Fibroblast of skin of left biceps (primary cell): ENCODE measurements at places on chromosomes 12 and 14.

DNA sequence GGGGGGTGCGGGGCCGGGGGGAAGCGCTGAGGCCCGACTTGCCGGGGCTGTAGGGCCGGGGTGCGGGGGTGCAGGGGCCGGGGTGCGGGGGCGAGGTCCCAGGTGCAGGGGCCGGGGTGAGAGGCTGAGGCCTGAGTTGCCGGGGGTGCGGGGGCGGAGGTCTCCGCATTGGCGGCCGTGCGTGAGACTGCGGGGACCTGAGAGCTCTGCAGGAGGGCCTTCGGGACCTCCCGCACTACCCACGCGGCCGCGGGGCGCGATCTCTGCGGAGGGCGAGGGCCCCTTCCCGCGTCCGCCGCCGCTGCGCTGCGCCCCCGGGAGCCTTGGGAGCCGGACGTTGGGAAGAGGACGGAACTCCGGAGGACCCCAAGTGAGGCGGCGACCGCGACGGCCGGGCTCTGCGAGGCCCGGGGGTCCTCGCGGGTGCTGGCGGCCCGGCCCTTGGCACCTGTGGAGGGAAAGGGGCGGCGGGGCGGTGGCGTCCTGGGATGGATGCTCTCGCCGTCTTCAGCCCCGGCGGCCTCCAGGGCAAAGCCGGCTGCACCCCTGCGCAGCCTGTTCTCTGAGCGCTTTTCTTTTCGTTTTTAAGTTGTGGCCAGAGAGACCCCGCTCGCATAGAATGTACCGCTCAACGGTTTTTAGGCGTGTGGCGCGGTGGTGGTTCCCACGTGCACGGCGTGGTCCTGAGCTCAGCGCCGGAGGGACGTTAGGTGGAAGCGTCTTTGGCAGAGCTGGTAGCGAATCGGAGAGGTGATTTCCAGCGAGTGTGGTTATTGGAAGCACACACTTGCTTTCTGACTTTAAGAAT is 1.3 kb downstream of the PIWIL1 start:
- no peak for DNase-seq

DNA sequence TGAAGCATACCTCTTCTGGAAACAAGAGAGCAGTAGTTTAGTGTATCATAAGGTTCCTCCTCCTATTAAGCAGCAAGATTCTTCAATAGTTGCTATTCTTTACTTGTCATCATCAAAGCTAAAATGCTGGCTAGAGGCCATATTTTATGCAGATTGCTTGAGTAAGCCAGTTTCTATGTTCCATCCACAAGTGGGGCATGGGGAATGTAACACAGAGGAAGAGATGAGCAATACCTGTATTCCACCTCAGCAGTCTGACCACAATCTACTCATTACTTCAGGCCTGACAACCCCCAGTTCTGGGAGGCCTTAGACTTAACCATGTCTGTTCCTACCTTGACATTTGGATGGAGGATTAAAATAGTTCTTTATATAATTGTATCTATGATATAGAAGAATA is 423.6 kb downstream of the BTG1 start:
- DNase-seq: no peak

GRCh38 chr12:98372340-98373024 is 142.9 kb upstream of the TMPO start:
- no peak for DNase-seq

- peak; percentile 94 for DNase-seq
Observed at GRCh38 chr14:102799684-102800562, 22.7 kb downstream of the TRAF3 start.

GRCh38 chr12:45827974-45828373 is 98.5 kb downstream of the ARID2 start:
- no peak for DNase-seq

DNA sequence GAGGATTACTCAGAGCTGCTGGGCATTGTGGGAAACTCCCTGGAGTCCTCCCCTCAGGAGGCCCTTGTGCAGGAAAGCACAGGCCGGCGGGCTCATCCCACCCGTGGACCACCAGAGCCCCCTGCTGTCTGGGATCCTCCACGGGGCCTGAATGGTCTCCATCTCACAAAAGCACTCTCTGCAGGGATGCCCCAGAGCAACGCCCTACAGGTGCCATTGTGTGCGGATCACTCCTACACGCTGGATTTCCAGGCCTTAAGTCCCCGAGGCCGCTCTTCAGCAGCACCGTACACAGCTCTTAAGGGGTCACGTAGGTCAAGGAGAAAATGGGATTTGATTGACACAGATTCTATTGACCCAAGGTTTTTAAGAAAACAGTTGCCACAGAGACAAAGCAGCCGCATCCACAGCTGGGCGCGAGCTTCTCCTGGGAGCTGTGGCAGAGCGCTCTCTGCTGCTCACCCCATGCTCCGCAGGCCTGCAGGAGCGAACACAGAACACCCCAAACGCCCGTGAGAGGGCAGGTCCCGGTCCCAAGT is 36.7 kb upstream of the RIMBP2 start:
- no peak for DNase-seq
